ENCODE measurements at places on chromosomes 6 and 20.

- DNase-seq, result no peak
Observed at GRCh38 chr6:118761645-118762044, 110.3 kb upstream of the CEP85L start.

DNA sequence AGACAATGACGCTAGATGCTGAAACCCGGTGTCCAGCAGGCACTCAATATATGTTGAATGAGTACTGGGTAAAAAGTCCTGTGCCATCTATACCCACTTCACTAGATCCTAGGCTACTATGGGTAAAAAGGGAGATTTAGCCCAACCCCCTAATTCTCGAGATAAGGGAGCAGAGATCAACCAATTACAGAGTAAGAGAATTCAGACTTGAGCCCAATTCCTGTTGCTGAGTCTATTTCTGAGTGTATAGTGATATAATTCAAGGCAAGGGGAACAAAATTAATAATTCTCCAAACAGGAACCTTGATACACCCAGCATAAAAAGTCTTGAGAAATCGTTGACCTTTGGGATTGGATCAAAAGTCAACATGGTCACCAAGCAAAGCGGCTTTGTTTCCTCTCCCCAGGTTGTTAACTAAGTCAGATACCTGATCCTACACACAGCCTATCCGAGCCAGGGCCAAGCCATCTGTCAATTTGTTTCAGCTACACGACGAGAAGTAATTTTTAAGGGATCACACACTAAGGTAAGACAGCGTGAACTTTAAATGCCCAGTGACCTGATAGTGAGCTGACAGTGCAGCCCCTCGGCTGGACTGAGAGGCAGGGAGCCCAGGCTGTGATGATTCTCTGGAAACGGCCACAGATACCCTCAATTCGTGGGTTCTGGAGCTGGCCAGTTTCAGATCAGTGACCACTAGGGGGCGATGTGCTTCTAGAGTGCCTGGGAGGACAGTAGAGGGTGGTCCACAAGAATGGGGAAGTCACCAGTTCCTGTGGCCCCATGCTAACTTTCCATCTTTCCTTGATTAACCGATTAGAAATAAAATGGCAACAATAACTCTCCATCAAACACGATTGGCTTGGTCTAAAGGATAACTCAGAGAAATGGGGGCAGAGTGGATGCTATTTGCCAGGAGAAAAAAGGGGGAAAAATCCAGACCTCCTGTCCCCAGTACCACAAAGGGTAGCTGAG lies 46.2 kb downstream of the SLC22A23 start:
- peak; percentile 36 for DNase-seq

- DNase-seq, result no peak
Observed at GRCh38 chr20:53826597-53827291, 233.1 kb upstream of the ZNF217 start.

DNA sequence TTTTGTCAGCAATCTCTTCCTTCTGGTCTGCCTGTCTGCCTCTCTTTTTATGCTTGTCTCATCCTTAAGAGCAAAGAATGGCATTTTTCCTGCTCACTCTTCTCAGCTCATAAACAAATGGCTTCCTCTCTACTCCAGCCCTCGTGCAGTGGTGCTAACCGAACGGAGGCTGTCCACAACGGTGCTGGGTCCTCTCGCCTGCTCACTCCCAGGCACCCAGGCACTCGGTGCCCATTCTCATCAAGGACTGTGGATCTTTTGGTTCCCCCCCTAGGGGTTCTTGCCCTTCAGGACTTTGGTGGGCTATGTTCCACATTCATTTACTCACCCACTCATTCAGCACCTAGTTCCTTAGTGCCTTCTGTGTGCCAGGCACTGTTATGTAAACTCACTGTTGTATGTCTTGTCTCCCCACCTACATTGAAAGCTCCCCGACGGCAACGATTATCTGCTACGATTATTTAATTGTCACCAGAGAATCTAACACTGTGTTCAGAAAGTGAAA lies 113.9 kb downstream of the FYN start:
- no peak for DNase-seq

DNA sequence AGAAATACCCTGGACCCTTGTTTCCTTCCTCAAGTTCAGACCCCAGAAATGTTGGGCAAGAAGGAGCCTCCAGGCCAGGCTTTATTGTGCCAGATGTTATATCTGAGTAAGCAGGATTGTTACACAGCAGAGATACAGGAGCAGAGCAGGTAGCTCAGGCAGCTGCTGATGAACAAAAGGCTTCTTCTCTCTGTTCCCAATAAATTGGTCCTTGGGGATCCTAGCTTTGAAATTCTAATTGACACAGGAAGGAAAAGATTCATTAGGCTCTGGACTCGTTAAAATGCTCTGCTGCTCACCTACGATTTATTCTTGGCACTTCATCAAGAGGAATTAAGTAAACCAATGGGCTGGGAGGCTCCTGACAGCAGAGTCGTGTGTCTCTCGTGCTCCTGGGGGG lies 54.2 kb downstream of the RALY start:
- DNase-seq, result no peak

DNA sequence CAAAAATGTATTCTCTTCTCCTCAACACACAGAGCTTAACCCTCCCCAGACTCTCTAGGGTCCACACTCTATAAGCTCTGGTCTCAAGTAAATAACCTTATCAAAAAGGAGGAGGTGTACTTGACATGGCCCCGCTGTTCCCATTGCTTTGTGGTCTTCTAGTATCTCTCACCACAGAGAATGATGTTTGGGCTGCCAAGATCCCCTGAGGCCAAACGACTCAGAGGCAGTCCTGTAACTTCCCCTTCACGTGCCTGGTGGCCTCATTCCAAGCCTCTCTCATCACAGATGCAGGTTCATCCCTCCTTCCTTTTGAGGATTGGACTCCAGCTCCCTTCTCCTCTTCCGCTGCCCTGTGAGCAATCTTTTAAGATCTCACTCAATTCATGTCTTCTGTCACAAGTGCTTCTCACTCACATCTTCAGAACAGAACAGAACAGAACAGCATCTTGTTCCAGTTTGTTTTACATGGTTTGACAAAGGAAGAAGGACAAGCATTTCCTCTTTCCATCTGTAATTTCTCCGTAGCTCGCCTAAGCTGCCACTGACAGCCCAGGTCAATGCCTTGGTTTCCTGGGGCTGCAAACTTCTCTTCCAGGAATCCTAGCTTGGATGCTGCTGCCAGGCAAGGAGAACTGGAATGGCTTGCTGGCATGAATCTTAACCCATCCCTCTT lies 541.5 kb downstream of the CD83 start:
- DNase-seq, result no peak

- no peak for DNase-seq
Observed at GRCh38 chr20:54318892-54319291, 111.0 kb downstream of the PFDN4 start.

DNA sequence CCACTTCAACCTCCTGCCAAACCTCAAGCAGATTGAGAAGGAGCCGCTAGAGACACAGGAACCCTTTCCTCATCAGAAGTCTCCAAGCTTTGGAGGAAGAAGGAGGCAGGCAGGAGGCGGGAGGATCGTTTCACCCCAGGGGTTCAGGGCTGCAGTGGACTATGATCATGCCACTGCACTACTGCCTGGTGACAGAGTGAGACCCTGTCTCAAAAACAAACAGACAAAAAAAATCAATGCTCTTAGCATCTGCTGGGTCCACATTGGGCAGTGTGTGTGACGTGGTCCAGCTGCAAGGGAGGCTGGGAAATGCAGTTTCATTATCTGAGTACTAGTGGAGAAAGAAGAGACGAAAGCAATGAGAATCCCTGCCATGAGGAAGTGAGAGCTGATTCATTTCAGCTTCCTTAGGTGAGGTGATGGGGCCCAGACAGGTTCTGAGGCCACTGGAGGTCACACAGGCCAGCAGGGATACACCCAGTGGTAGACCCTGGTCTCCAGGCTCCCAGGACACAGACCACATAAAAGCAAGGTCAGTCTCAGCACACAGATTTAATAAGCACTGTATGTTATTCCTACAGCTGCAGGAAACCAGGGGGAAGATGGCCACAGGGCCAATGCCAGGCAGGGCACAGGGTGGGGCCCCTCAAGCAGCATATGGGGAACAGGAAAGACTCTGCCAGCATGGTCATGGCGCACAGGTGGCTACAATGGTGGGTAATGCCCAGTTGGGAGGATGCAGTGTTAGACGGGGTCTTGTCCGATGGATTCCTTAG lies 4.3 kb downstream of the GFRA4 start:
- DNase-seq, result no peak

GRCh38 chr20:57369596-57369995 lies 18.5 kb downstream of the RAE1 start:
- DNase-seq, result no peak

DNA sequence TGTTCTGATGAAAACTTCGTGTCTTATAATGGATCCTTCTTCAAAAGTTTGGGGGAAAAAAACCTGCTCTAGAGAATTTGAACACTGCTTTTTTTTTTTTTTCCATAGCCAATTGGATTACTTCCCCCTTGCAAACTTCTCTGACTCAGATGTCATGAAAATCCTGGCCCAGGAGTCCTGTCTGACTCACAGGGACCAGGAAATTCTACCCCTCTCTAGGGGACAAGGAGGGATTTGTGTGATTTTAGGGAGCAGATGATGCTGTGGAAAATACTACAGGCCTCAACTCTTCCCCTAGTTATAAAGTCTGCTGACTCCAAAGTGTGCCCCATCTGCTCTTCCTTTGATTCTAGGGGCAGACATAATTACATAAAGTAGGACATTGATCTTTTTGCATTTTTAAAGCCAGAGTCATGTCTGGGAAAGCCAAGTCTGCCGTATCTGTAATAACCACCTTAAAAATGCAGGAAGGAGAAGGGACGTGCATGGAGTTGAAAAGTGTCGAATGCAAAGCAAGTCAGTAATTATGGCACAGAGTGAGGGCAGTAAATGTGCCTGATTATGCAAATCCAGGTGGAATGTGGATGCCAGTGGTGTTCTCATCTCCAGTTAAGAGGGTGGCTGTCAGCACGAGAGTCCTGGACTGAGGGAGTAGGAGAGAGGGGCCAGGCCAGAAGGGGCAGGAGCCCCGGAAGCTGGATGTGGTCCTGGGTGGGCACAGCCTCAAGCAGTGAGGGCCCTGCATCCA lies 144.3 kb upstream of the SULF2 start:
- DNase-seq, result no peak

DNA sequence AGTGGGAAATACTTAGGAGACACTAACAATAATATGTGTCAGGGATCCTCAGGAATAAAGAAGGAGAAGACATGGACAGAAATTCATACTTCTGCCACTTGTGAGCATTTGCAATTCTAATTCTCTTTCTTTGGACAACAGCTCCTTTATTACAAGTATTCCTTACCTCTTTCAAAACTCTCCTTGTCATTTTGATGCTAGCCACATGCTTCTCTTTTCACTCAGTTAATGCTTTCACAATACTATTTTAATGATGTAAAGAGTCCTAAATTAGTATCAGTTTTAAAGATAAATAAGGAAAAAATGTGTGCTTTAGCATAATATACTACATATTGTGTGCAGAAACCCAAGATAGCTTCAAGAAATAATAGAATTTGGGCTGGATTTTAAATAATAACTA lies 62.5 kb downstream of the AHI1 start:
- no peak for DNase-seq

DNA sequence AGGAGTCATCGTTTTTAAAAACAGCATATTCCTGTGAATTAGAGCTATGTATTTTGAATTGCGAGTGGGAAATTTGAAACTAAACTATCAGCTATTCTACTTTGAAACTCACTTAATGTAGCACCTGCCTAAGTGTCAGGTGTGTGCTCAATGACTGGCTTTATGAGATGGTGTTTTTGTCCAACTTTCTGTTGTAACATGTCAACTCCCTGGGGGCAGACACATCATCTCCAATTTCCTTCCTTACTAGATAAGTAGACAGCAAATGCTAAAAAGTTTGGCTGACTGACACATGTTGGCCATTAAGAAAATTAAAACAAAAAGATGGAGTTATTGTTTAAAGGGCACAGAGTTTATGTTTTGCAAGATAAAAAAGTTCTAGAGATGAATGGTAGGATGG lies 226.9 kb downstream of the TFAP2B start:
- no peak for DNase-seq

- DNase-seq, result no peak
Observed at GRCh38 chr20:31945785-31946184, 6.1 kb downstream of the PDRG1 start.

GRCh38 chr6:155954149-155954548 lies 498.5 kb upstream of the NOX3 start:
- no peak for DNase-seq

- no peak for DNase-seq
Observed at GRCh38 chr6:24961852-24962251, 26.1 kb upstream of the RIPOR2 start.

- no peak for DNase-seq
Observed at GRCh38 chr20:39645131-39645530, 683.0 kb downstream of the DHX35 start.

GRCh38 chr6:148222846-148223245 lies 119.8 kb upstream of the SASH1 start:
- no peak for DNase-seq

Measured in stimulated activated CD8-positive, alpha-beta memory T cell treated with anti-CD3 and anti-CD28 coated beads, Interleukin-15, amount 100 ng/mL, for 48 hours (primary cell).